Colonic mucosa (tissue), 4 donors: ENCODE measurements at places on chromosomes 11 and 22. TPM values are rescaled to one million over a fixed set of nuclear protein-coding genes. Genes with fewer than 3 reads are reported as not detected.
A peak's percentile ranks its signal among the peaks of the same experiment; 100 is the strongest.

DNA sequence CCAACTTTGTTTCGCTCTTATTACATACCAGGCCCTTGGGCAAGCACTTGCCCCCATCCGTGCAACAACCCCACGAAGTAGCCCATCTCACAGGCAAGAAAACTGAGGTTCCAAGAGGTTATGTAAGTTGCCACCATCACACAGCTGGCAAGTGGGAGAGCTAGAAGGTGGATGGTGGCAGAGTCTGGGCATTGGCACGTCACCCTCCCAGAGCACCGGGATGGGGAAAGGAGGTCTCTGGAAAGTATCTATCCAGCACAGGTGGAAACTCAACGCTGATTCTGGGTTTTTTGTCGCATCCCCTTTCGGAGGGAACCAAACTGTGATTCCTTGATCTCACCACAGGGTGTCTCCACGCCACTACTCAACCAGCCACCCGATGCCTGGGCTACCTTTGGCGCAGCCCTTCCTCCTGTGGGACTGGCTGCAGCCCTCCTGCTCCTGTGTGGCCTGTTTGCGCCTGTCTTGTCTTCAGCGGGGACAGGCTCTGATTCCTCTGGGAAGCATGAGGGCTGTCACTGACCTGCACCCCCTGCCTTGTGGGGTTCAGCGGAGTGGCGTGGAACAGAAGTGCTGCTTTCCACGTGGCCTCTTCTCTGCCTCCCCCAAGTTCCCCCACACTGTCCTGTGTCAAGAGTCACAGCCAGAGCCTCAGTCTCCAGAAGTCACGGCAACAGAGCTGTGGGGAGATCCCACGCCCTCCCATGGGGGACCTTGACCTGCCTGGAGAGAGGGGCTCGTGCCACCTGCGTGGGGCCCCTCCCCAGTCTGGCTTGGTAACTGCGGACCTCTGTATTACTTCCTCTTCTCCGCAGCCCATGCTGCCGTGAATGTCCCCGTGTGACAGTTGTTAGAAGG is 34.4 kb upstream of the TRIM29 start:
- H3K27me3 ChIP-seq = peaks cover 6% of the 10 kb centered on the region
- no peak overlapping the region for H3K4me3 ChIP-seq
- no peak overlapping the region for H3K27ac ChIP-seq
- no peaks in the 10 kb centered on the region for H3K36me3 ChIP-seq
- DNase-seq = peak; percentile 71

- no peak for DNase-seq
- peaks cover 4% of the 10 kb centered on the region for H3K4me1 ChIP-seq
- H3K27me3 ChIP-seq = no peaks in the 10 kb centered on the region
Measured at GRCh38 chr11:120201653-120202052, 9.2 kb upstream of the OAF start.

DNA sequence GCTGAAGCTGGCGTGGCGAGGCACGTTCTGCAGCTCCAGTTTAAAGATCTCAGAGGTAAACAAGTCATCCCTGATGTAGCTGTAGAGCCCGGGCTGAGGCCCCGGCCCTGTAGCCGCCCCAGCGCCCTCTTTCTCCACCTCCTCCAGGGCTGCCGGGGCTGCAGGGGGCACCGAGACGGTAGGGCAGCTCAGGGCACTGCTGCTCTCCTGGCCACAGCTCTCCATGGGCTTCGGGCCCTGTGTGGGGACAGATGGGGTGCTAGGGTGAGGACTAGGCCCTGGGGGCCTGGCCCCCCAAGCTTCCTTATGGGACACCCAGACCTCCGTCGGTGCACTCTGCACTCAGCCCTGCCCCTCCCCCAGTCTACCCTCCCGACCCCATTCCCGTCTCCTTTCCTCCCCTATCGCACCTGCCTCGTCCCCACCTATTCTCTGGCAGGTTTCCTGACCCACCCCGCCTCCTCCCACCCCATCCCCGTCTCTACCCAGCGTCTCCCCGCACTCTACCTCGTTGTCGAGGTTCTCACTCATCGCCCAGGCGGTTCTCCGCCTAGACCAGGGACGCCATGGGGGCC is 559 bp downstream of the RANBP1 start:
- H3K4me1 ChIP-seq = peaks cover 7% of the 10 kb centered on the region
- peak overlapping the region; percentile 74 for H3K27ac ChIP-seq
- no peak for DNase-seq
- no peaks in the 10 kb centered on the region for H3K36me3 ChIP-seq
- H3K4me3 ChIP-seq = peak overlapping the region; percentile 89

- peak within 1 kb of the TSS; percentile 93 for H3K4me3 ChIP-seq
- H3K4me1 ChIP-seq = peaks cover 23% of the 10 kb centered on the region
- no peaks in the 10 kb centered on the region for H3K27me3 ChIP-seq
- H3K27ac ChIP-seq = peak within 1 kb of the TSS; percentile 75
- no peaks in the 10 kb centered on the region for H3K36me3 ChIP-seq
Measured at GRCh38 chr11:64358907-64359711, at the start of gene RPS6KA4. Gene RPS6KA4 (plus strand): TSS chr11:64359162. CDS start chr11:64359236, 74 bp downstream.

DNA sequence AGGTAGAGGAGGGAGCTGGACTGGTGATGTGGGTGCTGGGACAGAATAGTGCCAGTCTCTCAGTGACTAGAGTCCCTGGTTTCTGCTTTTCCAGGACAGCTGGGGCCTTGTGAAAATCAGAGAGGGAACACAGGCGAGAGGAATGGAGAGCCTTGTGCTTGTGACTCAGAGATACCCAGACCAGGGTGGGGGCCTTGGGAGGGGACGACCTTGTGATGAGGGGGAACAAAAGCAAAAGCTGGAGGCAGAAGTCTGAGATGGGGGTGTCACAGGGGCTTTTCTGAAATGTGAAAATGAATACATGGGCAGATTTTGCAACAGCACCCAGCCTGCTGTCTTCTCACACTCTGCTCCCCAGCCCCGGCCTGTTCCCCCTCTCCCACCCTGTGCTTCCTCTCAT is 3.4 kb upstream of the NR1H3 start:
- H3K27me3 ChIP-seq = no peaks in the 10 kb centered on the region
- H3K4me1 ChIP-seq = peaks cover 3% of the 10 kb centered on the region
- DNase-seq = no peak
- no peaks in the 10 kb centered on the region for H3K36me3 ChIP-seq

DNA sequence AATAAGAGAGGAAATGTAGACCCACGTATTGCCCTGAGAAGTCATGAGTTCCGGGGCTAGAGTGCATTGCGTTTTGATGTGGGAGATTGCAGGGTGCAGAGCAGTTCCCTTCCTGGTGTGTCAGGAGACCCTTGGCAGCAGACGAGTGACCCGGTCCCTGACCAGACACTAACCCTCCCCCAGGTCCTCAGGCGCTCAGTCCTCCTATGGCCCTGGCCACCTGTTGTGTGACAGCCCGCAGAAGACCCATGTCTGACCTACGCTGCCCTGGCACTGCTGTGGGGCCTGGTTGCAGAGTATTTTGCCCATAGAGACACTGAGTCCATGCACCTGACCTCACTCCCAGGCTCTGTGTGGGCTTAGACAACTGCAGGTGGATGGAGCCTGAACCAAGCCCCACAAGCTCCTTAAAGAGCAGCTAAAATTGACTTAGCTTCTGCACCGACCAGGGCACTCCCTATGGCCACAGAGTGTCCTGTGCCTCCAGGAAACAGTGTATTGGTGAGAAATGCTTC is 833.8 kb downstream of the TBC1D22A start:
- no peaks in the 10 kb centered on the region for H3K4me1 ChIP-seq
- no peaks in the 10 kb centered on the region for H3K36me3 ChIP-seq
- DNase-seq = no peak
- H3K27ac ChIP-seq = no peak overlapping the region

DNA sequence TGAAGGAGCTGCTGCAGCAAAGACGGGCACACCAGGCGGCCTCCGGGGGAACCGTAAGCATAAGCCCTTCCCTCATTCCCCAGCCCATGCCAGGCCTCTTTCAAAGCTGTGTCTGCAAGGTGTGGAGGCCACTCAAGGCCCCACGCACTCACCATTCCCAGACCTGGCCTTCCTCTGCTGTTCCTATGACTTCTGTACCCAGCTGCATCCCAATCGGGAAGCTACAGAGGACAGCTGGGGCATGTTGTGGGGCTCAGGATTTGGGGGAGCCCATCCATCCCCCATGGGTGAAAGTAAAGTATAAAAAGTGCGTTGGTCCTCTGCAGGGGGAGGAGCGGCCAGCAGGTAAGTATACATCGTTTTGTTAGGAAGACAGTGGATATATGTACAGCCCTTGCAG is 2.2 kb downstream of the POU2AF3 start:
- H3K36me3 ChIP-seq = no peaks in the 10 kb centered on the region
- no peak overlapping the region for H3K27ac ChIP-seq
- no peak for DNase-seq
- peaks cover 5% of the 10 kb centered on the region for H3K4me1 ChIP-seq

DNA sequence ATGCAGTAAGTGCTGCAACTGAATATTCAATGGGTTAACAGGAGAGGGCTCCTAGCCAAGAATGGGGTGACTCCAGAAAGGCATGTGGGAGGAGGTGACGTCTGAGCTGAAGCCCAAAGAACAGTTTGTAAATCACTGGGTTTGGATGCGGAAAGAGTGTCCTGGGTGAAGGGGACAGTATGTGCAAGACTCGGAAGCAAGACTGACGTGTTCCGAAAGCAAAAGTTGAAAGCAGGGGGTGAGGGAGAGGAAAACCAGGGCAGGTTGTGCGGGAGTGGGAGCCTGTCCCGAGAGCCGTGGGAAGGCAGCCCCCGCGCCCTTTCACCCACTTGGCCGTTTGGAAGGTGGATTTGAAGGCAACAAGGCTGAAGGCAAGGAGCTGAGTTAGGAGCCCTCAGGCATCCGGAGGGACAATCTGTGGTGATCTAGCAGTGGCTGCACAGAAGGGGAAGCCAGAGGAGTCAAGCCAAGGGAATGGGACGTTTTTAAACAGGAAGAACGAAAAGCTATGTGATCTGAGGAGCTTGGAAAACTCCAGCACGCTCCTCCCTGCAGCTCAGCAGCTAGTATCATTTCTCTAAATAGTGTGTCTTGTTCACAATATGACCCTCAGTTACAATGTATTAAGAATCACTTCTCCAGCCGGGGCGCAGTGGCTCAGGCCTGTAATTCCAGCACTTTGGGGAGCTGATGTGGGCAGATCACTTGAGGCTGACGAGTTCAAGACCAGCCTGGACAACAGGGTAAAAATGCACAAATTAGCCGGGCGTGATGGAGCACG is 7.7 kb downstream of the SLC25A18 start:
- H3K4me3 ChIP-seq = no peak overlapping the region
- no peaks in the 10 kb centered on the region for H3K27me3 ChIP-seq
- DNase-seq = peak; percentile 30
- H3K27ac ChIP-seq = peak overlapping the region; percentile 37
- H3K36me3 ChIP-seq = no peaks in the 10 kb centered on the region

- H3K27me3 ChIP-seq = no peaks in the 10 kb centered on the region
- H3K4me1 ChIP-seq = no peaks in the 10 kb centered on the region
- no peak for DNase-seq
- H3K4me3 ChIP-seq = no peak overlapping the region
Measured at GRCh38 chr11:61109671-61110070, 7.4 kb downstream of the CD5 start.

GRCh38 chr22:41260871-41261270 is 20.1 kb upstream of the CHADL start:
- H3K36me3 ChIP-seq = peaks cover 8% of the 10 kb centered on the region
- no peaks in the 10 kb centered on the region for H3K27me3 ChIP-seq
- no peak overlapping the region for H3K4me3 ChIP-seq
- no peak for DNase-seq
- no peak overlapping the region for H3K27ac ChIP-seq
- no peaks in the 10 kb centered on the region for H3K4me1 ChIP-seq

GRCh38 chr11:9104580-9104979 is 13.2 kb upstream of the SCUBE2 start:
- no peaks in the 10 kb centered on the region for H3K4me1 ChIP-seq
- no peak overlapping the region for H3K27ac ChIP-seq
- H3K4me3 ChIP-seq = no peak overlapping the region
- H3K36me3 ChIP-seq = no peaks in the 10 kb centered on the region

DNA sequence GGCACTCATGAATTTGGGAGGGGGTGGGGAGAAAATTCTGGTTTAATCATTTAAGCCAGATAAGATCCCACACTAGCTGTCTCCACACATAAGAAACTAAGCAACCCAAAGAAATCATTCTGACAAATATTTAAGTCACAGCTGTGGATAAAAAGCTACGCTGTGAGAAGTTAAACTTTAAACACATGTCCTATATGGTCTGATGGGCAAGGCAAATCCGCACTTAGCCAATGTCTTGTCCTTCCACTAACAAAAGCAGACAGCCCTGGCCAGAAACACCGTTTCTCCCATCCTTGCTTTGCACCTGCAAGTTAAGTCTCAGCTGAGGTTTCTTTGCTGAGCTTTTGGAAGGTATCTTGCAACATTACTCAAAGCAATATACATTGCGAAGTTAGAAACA is 68.0 kb downstream of the ETS1 start:
- DNase-seq = no peak
- H3K4me3 ChIP-seq = peak overlapping the region; percentile 60
- H3K27me3 ChIP-seq = no peaks in the 10 kb centered on the region

- H3K27ac ChIP-seq = no peak overlapping the region
- DNase-seq = no peak
- H3K36me3 ChIP-seq = no peaks in the 10 kb centered on the region
- H3K4me3 ChIP-seq = no peak overlapping the region
- no peaks in the 10 kb centered on the region for H3K27me3 ChIP-seq
- H3K4me1 ChIP-seq = no peaks in the 10 kb centered on the region
Measured at GRCh38 chr11:42161886-42162285, 702.4 kb upstream of the LRRC4C start.

GRCh38 chr11:128867277-128867676 is at the start of gene KCNJ1:
Gene KCNJ1 (minus strand): TSS chr11:128867296. CDS start chr11:128840243, 27,053 bp downstream.
- H3K4me1 ChIP-seq = no peaks in the 10 kb centered on the region
- DNase-seq = no peak
- no peak within 1 kb of the TSS for H3K27ac ChIP-seq
- no peaks in the 10 kb centered on the region for H3K27me3 ChIP-seq
- no peak within 1 kb of the TSS for H3K4me3 ChIP-seq
- H3K36me3 ChIP-seq = no peaks in the 10 kb centered on the region

GRCh38 chr11:86244063-86244521 is 461 bp upstream of the EED start:
- peak; percentile 89 for DNase-seq
- H3K36me3 ChIP-seq = no peaks in the 10 kb centered on the region
- peaks cover 13% of the 10 kb centered on the region for H3K4me1 ChIP-seq
- H3K27me3 ChIP-seq = no peaks in the 10 kb centered on the region
- H3K27ac ChIP-seq = peak overlapping the region; percentile 96

- no peaks in the 10 kb centered on the region for H3K36me3 ChIP-seq
- H3K4me3 ChIP-seq = no peak overlapping the region
- no peaks in the 10 kb centered on the region for H3K27me3 ChIP-seq
- no peak for DNase-seq
- H3K4me1 ChIP-seq = no peaks in the 10 kb centered on the region
Measured at GRCh38 chr11:28833670-28834069, 725.5 kb downstream of the METTL15 start.

- H3K27me3 ChIP-seq = no peaks in the 10 kb centered on the region
- H3K36me3 ChIP-seq = no peaks in the 10 kb centered on the region
- peaks cover 5% of the 10 kb centered on the region for H3K4me1 ChIP-seq
- no peak overlapping the region for H3K27ac ChIP-seq
- no peak for DNase-seq
Measured at GRCh38 chr11:65378208-65378927, 4.1 kb downstream of the SLC25A45 start.

The CFAP300 gene
- not detected for total RNA-seq

The F2 gene
- total RNA-seq = not detected

The SPTY2D1 gene
- 21.9 TPM for total RNA-seq

The C11orf54 gene
- 37.1 TPM for total RNA-seq

The LARGE2 gene
- 4.1 TPM for total RNA-seq

The ART1 gene
- total RNA-seq = not detected

The FAM180B gene
- not detected for total RNA-seq

The OR52E1 gene
- not detected for total RNA-seq

The CBL gene
- 16.4 TPM for total RNA-seq

The OR10D3 gene
- total RNA-seq = not detected

The TUBGCP6 gene
- total RNA-seq = 33.4 TPM

The GSTT2B gene
- 3.4 TPM for total RNA-seq

The IGHMBP2 gene
- total RNA-seq = 20.4 TPM

The NUP98 gene
- total RNA-seq = 59.2 TPM

The RAPSN gene
- not detected for total RNA-seq

The TOMM22 gene
- total RNA-seq = 149 TPM

The MS4A3 gene
- total RNA-seq = not detected

The TRIM48 gene
- not detected for total RNA-seq
